ENCODE measurements at places on chromosomes 4 and X.
A peak's percentile ranks its signal among the peaks of the same experiment; 100 is the strongest.

GRCh38 chr4:114393295-114394038, 205.1 kb upstream of the UGT8 start:
- DNase-seq = no peak

GRCh38 chrX:155213731-155214130, 2.5 kb upstream of the VBP1 start:
- DNase-seq = no peak

DNA sequence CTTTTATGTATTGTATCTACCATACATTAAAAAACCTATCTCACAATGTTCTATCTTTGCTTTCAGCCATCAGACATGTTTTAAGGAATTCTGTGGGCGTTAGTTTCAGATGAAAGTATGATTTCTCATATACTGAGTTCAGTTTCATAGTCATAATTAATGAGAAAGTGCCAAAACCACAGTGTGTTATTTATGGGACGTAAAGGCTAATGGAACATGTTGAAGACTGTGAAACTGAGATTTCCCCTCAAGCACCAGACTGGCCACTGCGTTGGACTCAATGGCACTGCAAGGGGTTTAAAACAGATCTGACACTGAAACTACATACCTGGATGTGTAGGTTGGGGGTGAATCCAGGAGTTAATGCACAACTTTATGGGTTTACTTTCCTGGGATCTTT, 32.0 kb downstream of the F8 start:
- no peak for DNase-seq

DNA sequence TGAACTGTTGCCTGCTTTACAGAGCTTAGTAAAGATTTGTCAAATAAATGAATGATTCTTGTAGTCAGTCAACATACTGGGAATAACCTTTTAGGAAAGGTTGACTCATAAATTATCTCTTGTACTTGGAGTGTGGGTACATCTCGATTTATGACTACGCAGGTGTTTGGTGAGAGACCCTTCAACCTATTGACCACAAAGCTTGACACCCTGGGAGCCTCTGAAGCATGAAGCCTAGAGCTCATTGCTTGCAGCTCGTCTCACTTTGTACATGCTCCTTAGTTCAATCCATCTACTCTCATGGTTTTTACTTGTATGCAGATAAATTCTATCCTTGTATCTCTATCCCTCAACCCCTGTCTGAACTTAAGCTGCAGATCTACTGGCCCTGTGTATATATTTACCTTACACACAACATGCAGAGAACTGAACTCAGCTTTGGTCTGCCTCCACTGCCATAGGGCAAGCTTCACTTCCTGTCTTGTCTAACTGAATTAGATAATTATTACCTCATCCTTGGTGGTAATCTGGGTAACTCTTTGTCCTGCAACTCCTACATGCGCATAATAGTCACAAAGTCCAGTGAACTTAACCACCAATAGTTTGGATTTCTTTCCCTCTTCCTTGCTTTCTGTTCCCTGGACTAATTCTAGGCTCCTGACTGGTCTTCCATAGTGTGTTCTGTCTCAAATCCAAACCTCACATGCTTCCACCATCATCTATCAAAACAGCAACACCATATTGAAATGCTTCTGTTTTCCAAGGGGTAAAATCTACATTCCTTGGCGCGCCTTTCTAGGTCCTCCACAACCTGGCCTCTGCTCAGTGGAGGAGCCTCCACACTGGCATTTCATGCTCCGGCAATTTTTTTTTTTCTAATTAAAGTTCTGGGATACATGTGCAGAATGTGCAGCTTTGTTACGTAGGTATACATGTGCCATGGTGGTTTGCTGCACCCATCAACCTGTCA, 32.2 kb upstream of the FAT1 start:
- DNase-seq = no peak

- DNase-seq = no peak
These were observed 36.0 kb downstream of the BST1 start for GRCh38 chr4:15738877-15739276.

DNA sequence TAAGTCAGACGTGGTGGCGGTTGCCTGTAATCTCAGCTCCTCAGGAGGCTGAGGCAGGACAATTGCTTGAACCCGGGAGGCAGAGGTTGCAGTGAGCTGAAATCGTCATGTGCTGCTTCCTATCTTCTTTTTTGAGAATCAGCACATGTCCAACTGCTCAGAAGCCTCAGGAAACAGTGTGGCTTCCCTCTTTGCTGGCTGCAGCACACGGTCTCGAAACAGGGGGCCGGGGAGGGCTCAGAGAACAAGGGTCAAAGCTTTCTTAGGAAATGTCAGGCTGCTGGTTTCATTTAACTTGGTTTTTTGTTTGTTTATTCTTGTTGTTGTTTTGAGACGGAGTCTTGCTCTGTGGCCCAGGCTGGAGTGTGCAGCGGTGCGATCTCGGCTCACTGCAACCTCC, 31.3 kb downstream of the CRLF2 start:
- no peak for DNase-seq

DNA sequence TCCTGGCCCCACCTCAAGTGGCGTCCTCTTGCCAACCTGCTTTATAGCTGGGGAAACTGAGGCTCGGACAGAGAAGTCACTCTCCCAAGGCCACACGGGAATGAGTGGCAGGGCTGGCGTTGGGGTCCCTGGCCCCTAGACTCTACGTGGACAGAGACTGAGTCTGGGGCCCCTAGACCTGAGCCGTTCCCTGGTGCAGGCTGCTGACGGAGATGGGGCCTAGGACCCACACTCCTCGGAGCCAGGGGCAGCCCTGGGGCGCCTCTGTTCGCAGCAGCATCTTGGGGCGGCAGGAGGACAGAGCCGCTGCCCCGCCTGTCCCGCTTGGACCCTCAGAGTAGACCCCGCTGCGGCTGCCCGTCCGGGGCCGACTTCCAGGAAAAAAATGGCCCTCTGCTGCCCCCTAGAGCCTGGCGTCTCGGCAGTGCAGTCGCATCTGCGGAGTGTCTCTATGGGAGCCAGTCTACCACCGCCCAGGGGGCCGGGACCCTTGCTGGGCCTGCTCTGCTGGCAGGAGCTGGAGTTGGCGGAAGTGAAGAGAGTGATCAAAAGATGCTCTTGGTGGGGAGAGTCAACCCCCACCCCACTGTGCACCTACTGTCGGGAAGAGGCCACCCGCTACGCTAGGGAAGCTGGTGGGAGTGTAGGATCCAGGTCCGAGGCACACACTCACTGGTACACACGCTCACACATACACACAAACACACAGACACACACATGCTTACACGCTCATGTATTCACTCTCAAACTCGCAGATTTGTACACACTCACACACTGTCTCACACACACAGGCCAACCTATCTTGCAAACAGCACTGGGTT, 220.1 kb downstream of the AFAP1 start:
- peak; percentile 35 for DNase-seq

DNA sequence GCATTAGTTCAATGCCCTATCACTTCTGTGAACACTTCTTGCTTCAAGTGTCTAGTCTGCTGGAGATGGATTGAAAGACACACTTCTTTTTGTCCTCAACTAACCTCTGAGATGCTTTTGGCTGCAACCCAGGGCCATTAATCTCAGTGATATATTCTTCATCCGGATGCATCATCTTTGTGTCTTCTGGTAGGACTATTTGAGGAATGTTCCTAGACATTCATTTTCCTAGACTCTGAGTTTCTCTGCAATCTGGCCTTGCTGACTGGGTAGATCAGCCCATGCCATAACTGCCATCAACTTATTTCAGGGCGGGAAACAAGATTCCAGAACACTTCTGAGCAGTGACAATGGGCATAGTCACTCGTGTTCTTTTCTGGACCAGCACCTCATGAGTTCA, 329.4 kb downstream of the PDGFC start:
- DNase-seq = no peak

DNA sequence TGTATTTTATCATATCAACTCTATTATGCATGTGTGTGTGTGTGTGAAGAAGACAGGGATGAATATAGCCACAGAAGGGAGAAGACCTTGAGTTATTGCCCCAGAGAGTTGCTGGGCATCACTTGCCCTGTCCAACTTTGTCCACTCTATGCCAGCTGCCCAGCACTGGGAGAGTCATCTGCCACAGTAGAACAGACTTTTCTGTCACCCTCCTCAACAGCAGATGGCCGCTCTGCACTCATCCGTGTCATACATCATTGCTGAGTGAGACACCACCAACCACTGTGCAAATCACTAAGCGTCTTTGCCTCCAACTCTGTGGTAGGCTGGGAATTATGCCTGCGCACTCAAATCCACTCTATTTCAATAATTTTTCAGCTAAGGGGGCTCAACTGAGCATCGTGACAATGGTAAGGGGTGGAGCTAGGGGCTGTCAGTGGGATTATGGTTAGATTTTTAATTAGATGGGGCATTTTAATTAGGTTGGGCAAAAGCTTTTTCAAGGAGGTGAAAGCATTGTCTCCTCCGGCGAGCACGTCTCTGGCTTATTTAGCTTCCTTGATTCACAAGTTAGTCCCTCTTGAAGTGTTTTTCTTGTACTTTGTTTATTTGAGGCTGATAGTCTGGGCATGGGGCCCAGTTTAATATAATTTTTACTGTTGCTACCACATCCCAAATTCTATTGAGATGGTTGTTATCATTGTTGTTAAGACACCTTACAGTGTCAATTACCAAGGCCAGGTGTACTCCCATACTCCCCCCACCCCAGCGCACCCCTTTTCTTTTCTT, 100.1 kb upstream of the KLF3 start:
- DNase-seq = no peak

DNA sequence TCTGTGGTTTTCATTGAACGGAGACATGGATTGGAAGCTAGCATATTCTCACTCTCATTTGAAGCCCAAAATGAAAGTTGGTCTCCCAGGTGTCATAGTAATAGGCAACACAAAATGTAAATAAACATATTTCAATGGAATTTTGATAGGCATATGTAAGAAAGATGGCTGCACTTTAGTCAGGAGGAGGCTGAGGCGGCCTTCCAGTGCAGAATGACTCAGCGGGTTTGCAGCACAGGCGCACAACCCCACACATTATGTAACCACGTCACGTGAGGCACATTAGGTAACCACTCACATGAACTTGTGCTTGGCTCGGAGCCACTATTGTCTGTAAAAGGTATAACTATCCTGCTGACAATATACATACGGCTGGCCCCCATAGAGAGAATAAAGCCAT, 381.7 kb downstream of the GPAT3 start:
- no peak for DNase-seq

GRCh38 chr4:95627024-95627605, 78.3 kb upstream of the UNC5C start:
- DNase-seq = no peak

GRCh38 chr4:144203155-144203554, 62.6 kb upstream of the GYPA start:
- DNase-seq = no peak

DNA sequence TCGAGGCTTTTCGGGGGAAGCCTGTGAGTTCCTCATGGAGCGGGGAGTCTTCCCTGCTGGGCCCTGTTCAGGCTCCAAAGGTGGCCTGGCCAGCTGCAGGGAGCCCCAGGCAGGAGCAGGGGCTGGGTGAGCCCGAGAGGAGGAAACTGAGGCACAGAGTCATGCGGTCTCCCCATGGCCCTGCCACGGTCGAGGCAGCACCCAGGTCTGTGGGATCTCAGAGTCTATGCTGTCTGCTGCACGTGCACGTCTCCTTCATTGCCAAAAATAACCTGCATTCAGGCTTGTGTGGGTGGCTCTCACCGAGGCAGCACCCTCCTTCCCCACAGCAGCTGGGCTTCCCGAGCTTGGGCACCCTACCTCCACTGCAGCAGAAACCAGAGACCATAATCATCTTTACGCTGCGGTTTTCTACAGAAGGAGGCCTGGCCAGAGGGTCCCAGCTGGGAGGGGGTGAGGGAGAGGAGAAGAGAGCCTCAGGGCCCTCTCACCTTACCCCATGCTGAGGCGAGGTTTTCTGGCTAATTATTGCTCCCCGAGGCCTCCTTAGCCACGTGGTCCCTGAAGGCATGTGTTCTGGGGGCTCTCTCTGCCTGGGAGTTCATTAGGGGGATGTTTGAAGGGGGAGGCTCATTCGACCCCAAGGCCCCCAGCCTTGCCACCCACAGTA, 64.3 kb downstream of the CPZ start:
- DNase-seq = no peak

GRCh38 chr4:61771056-61771455, 570.9 kb downstream of the ADGRL3 start:
- no peak for DNase-seq

DNA sequence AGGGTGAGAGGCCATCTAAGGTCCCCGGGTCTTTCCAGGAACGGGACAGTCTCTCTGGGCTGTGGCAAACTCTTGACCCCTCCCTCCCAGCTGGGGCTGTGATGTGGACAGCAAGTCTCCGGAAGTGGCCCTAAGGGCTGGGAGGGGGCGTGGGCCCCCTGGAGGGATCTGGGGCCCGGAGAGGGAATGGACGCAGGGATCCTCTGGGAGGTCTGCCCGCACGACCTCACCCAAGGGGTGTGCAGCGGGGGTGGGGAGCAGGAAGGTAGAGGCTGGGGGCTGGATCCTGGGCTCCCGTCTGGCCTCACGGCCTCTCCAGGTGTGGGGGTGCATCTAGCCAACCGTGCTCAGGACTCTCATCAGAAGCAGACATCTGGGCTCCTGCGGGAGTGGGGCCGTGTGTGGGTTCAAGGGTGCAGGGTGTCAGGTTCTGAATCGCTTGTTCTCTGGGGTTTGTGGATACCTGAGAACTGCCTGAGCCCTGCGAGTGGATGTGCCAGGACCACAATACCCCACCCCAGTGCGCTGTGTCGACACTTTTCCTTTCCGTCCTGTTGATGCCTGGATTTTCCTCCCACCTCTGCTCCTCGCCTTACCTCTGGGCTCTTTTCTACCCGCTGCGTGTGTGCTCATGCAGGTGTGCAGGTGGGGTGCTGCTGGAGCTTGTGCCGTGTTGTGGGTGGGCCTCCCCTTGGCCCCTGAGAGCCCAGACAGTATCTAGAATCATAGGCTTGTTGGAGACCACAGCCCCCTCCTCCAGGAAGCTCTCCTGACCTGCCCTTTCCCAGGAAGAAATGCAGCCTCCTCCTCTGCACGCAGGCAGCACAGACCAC, 915 bp downstream of the CPZ start:
- DNase-seq = no peak

- no peak for DNase-seq
These were observed 59.4 kb upstream of the EDNRA start for GRCh38 chr4:147421456-147421855.

- no peak for DNase-seq
These were observed 61.6 kb downstream of the SAT1 start for GRCh38 chrX:23844502-23845138.

DNA sequence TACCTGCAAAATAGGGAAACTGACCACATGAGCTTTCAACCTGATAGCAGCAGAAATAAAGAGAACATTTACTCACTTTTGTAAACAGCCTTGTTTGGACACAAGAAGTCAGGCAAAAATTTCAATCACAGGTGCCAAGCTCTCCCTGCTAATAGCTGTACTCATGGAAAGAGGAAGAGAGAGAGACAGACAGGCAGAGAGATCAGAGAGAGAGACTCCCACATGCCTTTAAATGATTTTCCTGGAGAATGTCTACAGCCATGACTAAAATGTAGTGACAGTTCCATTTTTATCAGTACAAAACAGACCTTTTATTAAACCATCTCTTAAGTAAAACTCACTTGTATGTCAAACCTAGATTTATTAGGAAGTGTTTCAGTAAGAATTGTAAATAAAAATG, 752.9 kb downstream of the TRAM1L1 start:
- DNase-seq = no peak
